ENCODE measurements at places on chromosomes 6 and 20. TPM values are rescaled to one million over a fixed set of nuclear protein-coding genes. Genes with fewer than 3 reads are reported as not detected.
A peak's percentile ranks its signal among the peaks of the same experiment; 100 is the strongest.

GRCh38 chr6:29958921-29959320 is 16.6 kb downstream of the HLA-A start:
- DNase-seq: no peak

DNA sequence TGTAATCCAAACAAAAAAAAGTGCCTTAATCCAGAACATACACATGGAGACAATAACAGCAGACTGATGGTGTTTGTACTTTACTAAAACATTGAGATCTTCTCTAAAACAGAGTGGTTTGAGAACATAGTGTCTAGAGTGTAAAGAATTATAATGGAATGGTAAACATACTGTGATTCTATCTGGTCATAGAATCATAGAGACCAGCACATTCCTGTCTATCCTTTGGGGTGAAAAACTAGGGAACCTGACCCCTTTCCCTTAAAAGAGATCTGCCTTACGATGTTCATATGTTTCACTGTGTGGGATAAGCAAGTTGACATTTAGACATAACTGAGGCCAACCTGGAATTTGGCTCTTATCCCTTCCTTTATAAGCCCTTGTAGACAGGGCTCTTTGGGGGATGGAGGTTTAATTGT is 55.7 kb downstream of the TRMT11 start:
- no peak for DNase-seq

DNA sequence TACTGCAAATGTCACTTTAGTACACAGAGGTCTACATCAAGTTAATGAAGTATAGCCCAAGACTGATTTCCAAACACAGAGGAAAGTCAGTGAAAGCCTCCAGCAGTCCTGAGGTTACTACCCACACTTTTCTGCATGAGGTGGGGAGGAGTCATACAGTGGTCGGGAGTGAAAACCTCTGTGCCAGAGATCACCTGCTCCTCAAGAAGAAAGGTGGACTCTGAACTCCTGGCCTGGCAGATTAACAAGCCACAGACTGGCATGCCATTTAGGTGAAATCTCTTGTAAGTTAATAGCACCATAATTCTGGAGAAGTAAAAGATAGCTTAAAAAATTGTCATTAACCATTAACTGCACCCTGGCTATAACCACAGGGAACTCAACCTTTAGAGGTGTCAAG is 125.0 kb upstream of the LAMP5 start:
- DNase-seq: no peak

- peak; percentile 41 for DNase-seq
Observed at GRCh38 chr20:45322952-45323383, 14.9 kb upstream of the MATN4 start.

MROH8 gene
- polyA plus RNA-seq: 4.5 TPM

- DNase-seq: no peak
Observed at GRCh38 chr6:134529305-134529704, 211.4 kb upstream of the SGK1 start.

DNA sequence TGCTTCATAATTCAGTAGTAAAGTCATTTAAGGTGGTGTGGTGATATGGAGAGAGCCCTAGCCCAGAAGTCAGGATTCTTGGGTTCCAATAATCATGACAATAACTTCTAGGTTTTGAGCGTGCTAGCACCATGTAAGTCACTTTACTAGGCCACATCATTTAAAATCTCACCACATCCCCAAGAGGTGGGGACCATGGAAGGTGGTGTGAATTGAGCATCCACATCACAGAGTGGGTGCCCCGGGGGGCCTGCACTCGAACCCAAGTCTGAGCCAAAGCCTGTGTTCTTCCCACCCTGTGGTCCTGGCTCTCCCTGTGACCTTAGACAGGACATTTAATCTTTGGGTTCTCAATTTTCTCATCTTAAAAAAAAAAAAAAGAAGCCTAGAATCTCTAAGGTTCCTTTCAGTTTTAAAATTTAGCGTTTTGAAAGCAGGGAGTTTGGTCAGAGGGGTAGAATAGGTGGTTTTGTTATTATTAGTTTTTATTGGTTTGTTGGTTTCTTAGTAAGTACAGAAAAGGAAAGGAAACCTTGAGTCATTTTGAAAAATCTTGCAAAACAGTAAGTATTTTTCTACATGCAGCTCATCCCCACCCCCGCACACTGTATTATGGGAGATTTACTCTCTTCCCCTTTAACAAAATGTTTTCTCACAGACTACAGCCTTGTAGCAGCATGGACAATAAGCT is 26.4 kb downstream of the ARMC2 start:
- DNase-seq: no peak

TOX2 gene
- polyA plus RNA-seq: 4.0 TPM

DNA sequence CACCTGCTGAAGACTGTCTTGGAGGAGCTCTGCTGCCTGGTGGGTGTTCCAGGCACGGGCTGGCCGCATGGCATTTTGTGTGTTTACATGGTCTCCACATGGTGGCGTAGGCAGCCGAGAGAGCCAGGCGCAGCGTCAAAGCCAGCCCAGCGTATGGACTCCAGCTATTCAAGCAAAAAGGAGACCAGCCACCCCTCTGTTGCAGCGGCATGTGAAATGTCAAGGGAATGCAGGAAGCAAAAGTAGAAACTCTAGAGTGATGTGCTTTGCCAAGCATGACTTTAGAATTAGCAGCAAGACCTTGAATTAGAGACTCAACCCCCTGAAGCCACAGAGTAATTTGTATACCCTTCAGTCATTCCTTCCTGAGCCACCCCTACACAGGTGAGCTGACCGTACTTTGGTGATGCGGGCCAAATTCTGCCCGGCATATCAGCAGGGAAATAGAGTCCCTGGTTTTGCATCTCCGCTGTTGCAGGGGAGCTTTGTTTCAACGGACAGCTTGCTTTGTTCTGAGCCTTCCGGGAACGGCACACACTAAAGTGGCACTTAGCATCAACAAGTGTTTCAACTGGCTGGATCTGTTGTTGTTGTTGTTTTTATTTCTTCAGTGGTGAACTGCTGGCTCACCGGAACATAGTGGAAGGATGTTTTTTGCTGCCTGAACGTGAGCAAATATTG is 48.5 kb downstream of the FNDC1 start:
- peak; percentile 31 for DNase-seq

DLL1 gene
- 17.0 TPM for polyA plus RNA-seq

DNA sequence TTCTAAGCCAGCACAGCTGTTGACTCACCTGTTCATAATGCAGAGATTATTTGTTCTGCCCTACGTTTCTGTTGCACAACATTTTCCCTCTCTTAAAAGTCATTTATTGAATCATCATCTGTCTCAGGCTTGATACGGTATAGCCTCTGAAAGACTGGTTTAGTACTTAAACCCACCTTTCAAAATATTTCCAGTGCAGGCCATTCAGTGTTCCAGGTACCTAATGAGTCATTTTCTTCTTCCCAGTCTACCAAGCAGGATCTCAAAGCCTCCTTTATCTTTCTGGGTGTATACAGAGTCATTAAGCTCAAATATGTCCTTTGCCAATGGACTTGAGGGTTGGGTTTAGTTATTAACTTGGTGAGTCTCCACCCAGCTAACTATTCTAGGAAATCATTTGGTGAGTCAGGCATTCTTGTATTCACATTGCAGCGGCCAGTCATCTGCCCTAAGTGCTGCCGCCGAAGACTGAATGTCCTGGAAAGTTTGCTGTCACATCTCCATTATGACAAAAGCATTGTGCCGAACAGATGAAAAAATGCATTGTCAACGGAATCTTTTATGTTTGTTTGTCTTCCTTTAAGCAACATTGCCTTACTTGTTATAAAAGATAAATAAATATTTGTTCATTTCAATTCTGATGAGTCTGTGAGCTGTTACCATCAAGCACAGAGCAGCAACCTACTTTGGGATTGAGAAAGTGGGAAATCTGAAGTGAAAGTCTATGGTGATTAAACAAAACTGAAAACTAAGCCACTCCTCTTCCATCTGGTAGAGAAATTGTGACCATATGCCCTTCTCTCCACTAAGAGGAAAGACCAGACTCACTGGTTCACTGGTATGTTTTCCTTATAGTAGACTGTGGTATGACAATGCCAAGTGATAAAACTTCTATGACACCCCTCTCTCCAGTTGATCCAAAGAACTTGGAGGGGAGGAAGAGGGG is 14.3 kb upstream of the FAM135A start:
- no peak for DNase-seq

DNA sequence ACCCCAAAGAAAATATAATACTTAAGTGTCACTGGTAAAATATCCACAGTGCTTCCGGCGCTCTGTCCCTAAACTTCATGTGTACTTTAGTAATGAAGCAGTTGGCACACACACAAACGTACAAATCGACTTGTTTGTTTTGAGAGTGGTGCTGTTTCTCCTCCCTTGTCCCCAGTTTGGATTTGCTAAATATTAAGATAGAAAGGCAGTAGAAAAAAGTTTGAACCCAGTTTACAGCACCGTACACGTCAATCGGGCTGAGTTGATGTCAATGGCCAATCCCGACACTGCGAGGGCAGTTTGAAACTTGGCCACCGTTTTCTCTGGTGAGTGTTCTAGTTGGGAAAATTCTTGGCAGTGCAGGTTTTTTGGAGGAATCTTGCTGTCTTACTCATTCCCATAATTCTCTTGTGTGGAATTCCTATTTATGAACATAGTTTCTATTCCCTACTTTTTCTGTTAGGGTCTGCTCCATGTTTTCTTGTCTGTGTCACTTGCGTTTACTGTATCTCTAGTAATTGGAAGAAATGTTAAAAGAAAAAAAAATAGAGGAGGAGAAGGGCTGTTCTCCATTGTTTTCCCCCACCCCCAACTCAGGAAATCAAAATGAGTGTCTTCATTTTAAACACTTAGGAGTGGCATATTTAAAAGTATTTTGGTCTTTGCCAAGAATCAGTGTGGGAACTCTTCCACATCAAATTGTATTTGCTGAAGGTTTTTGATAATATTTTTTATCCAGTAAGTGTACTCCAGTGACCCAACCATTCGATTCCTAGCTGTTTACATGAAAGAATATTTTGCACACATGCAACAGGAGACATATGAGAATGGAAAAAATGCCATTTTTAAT is 72.3 kb downstream of the OR2B2 start:
- DNase-seq: peak; percentile 91

DNA sequence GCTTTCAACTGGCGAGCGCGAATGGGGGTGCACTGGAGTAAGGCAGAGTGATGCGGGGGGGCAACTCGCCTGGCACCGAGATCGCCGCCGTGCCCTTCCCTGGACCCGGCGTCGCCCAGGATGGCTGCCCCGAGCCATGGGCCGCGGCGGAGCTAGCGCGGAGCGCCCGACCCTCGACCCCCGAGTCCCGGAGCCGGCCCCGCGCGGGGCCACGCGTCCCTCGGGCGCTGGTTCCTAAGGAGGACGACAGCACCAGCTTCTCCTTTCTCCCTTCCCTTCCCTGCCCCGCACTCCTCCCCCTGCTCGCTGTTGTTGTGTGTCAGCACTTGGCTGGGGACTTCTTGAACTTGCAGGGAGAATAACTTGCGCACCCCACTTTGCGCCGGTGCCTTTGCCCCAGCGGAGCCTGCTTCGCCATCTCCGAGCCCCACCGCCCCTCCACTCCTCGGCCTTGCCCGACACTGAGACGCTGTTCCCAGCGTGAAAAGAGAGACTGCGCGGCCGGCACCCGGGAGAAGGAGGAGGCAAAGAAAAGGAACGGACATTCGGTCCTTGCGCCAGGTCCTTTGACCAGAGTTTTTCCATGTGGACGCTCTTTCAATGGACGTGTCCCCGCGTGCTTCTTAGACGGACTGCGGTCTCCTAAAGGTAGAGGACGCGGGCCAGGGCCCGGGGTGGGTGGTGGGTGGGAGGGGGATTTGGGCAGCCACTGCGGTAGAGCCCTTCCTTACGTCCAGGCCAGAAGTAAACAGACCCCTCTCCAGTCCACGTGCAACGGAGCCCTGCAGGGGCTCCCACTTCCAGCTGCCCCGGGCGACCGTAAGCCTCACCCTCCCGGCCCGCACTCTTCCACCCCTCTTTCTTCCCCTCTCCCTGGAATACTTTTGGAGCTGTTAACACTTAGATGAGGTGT is 998 bp downstream of the BMP2 start:
- peak; percentile 47 for DNase-seq

DNA sequence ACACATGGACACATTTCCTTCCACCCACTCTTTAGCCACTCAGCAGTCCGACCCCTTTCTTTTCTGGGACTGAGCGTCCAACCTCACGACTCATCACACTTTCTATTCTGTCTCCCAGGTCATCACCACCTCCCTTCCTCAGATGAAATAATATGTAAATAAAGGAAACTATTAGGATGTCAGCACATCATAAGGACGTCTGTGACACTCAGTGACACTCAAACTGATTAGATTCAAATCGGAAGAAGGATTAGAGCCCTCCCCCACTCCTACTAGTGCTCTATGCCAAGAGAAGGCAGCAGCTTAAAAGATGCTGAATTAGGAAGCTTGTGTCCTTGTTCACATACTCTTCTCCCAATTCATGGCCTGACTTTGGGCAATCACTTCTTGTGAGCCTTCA is 113.6 kb downstream of the TNFRSF21 start:
- DNase-seq: no peak

GRCh38 chr6:166318649-166319600 is 10.7 kb upstream of the PRR18 start:
- no peak for DNase-seq

DNA sequence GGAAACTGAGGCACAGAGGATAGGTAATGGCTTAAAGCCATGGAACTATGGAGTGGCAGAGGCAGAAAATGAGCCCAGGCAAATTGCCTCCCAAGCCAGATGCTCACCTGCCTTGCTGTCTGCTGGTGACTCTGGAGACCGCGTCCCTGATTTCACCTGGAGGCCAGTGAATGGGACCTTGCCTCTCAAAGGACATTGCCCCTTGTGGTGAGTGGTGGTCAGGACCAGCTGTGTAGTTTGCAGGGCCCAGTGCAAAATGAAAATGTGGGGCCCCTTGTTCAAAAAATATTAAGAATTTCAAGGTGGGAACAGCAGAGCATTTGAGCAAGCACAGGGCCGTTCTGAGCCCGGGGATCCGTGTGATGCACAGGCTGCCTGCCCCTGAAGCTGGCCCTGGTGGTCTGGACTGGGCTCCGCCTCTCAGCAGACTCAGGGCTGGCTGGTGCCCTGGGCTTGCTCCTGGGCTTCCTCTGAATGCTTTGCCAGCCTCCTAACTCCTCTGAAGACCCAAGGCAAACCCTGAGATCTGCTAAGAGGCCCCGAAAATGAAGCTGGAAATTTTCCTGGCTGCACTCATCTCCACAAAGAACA is 19.8 kb upstream of the KCNG1 start:
- DNase-seq: no peak

ZMYND8 gene
- 15.1 TPM for polyA plus RNA-seq

DNA sequence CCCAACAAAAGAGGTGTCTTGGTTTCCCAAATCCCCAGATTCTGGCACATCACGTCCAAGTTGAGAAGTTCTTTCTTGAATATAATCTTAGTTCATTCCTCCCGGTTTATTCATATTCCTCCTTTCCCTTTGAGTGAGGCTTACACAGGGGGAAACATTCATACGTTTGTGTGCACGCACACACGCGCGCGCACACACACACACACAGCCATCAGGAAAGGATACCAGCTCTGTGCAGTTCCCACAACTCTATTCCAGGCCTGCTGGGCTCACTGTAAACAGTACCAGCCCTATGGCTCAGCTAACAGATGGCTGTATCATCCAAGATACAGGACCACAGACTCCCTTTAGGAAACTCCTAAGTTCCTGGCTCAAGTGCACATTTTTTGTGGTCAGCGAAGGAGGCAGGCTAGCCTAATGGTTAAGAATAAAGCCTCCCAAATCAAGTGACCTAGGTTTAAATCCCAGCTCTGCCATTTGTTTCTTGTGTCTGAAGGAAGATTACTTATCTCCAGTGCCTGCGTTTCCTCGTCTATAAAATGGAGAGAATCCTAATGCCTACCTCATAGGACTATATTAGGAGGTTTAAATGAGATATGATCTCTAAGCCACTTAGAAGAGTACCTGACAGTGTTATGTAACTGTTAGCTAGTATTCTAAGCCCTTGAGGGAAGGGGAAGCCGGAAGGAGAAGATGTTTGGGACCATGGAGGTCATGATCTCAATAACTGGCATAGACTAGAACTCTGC is 3.7 kb upstream of the TAF8 start:
- DNase-seq: no peak

OPRL1 gene
- 1.0 TPM for polyA plus RNA-seq

- DNase-seq: no peak
Observed at GRCh38 chr6:16504609-16505008, 256.7 kb downstream of the ATXN1 start.

All from muscle of back (tissue), 13 donors.